ENCODE measurements at places on chromosomes 2 and 18. TPM values are rescaled to one million over a fixed set of nuclear protein-coding genes. Genes with fewer than 3 reads are reported as not detected.

ACVR1C gene
- 0.04 TPM for polyA plus RNA-seq

SERPINB3 gene
- polyA plus RNA-seq, result not detected

CD8B gene
- not detected for polyA plus RNA-seq

UGT1A3 gene
- polyA plus RNA-seq, result not detected

OXER1 gene
- polyA plus RNA-seq, result 0.37 TPM

TTC31 gene
- polyA plus RNA-seq, result 16.4 TPM
